ENCODE measurements at places on chromosomes 4 and X.

- DNase-seq, result no peak
Observed at GRCh38 chrX:23501974-23502373, 165.3 kb upstream of the PRDX4 start.

- no peak for DNase-seq
Observed at GRCh38 chr4:149466446-149466845, 349.2 kb downstream of the IQCM start.

- no peak for DNase-seq
Observed at GRCh38 chr4:133866328-133866699, 335.3 kb downstream of the PABPC4L start.

DNA sequence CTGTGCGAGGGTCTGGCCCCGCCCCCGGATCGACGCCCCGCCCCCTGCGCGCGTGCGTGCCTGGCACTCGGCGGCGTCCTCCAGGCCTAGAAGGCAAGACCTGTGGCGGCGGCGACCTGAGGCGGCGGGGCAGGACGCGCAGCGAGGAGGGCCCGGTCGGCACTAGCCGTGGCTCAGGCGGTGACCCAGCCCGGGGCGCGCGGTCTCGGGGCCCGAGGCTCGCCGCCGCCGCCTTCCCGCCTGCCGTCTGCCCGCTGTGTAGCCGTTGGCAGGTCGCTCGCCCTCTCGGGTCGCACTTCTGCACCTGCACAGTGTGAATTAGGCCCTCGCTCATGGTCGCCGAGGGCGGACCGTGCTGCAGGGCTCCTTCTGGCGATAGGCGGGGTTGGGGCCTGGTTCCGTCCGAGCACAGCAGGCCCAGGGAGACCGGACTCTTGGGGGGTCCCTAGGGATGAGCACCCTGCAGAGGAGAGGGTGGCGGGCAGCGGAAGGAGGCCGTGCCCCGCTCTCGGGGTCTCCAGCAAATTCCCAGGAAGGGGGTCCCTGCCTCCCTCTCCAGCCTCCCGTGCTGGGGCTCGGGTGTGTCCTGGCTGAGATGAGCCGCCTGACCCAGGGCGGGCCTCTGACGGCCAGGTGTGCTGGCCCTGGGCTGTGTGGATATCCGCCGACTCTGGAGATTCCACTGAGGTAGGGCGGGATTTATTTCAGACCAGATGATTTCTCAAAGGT is 557 bp upstream of the FAM53A start:
- no peak for DNase-seq

GRCh38 chrX:122584981-122585380 is 599.1 kb upstream of the GRIA3 start:
- DNase-seq, result no peak

- DNase-seq, result no peak
Observed at GRCh38 chr4:84224522-84224921, 274.6 kb downstream of the NKX6-1 start.

- peak; percentile 65 for DNase-seq
Observed at GRCh38 chr4:109433205-109434006, at the start of gene SEC24B. TSS of gene SEC24B (plus strand) at chr4:109433815. CDS start at chr4:109433870, 55 bp downstream.

GRCh38 chr4:177879851-177880250 is 437.6 kb upstream of the AGA start:
- DNase-seq, result no peak

GRCh38 chr4:73589887-73590801 is 30.1 kb downstream of the RASSF6 start:
- no peak for DNase-seq

GRCh38 chrX:109936598-109936997 is 66.3 kb upstream of the TMEM164 start:
- DNase-seq, result no peak

GRCh38 chr4:145920205-145920604 is 18.4 kb downstream of the ZNF827 start:
- no peak for DNase-seq

GRCh38 chr4:102601586-102602227 is 100.5 kb downstream of the NFKB1 start:
- DNase-seq, result no peak

DNA sequence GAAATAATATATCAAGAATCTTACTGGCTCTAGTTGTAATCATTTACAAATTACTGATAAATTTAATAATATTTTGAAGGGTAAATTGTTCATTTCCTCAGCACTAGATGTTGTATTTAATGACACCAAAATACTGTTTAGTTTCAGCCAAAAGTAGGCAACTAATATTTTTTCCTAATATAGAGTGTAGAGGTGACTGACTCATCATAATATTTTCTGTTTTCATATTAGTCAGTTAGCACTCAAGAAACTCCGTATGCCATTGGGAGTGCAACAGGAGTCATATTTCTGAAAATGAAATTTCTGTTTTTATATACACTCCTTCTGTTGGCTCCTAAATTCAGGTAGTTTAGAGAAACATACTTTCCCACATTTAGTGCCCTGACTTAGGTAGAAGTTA is 36.6 kb upstream of the PTPN13 start:
- no peak for DNase-seq

- DNase-seq, result no peak
Observed at GRCh38 chr4:76830612-76830963, 67.4 kb downstream of the SOWAHB start.

- DNase-seq, result no peak
Observed at GRCh38 chrX:6898371-6898770, 249.1 kb upstream of the STS start.

- DNase-seq, result no peak
Observed at GRCh38 chrX:63675716-63676115, 109.3 kb downstream of the ARHGEF9 start.

All from NCI-H460 (cell line).